Lower lobe of right lung (tissue), 2 donors: ENCODE measurements at places on chromosomes 4 and X. TPM values are rescaled to one million over a fixed set of nuclear protein-coding genes. Genes with fewer than 3 reads are reported as not detected.

GRCh38 chr4:36757580-36758311 lies 476.3 kb downstream of the DTHD1 start:
- DNase-seq, result no peak
- no peaks in the 10 kb centered on the region for H3K36me3 ChIP-seq

GRCh38 chr4:27685091-27685490 lies 824.5 kb downstream of the STIM2 start:
- H3K27ac ChIP-seq, result no peak overlapping the region
- H3K27me3 ChIP-seq, result no peaks in the 10 kb centered on the region
- no peak for DNase-seq

Gene XG
- total RNA-seq, result 0.41 TPM

Gene DDX53
- not detected for total RNA-seq

Gene F9
- not detected for total RNA-seq
